Muscle of leg (tissue), 16 donors: ENCODE measurements at places on chromosomes 6 and 20. TPM values are rescaled to one million over a fixed set of nuclear protein-coding genes. Genes with fewer than 3 reads are reported as not detected.

FAXC gene
- polyA plus RNA-seq, result 1.9 TPM

DNA sequence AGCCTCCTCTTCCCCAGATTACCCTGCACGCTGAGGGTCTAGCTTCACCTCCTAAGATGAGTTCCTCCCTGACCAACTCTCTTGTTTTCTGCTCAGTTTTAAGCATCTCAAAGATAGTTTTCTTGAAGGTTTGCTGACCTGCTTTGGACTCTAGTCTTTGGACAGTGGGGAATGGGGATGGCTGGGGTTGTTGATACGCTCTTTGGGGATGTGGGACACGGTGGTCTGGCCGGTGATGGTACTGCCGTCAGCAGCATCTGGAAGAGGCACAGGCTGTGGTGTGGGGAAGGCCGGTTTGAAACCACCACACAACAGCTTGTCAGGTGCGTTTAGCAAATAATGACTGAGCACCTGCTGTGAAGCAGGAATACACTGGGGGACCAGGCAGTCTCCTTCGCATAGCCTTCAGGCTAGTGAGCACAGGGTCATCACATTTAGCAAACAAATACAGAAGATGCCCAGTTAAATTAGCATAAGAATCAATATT, 94.1 kb downstream of the TMEM242 start:
- no peak for DNase-seq

GRCh38 chr6:44189257-44189656, 27.5 kb upstream of the MYMX start:
- no peak for DNase-seq

- peak; percentile 66 for DNase-seq
Observed at GRCh38 chr20:36574366-36575135, 1.2 kb downstream of the TGIF2 start.

SLC22A16 gene
- 0.15 TPM for polyA plus RNA-seq

GRCh38 chr6:111464184-111464583, 18.8 kb downstream of the REV3L start:
- DNase-seq, result no peak
